ENCODE measurements at places on chromosomes 7 and 10. TPM values are rescaled to one million over a fixed set of nuclear protein-coding genes. Genes with fewer than 3 reads are reported as not detected.

DNA sequence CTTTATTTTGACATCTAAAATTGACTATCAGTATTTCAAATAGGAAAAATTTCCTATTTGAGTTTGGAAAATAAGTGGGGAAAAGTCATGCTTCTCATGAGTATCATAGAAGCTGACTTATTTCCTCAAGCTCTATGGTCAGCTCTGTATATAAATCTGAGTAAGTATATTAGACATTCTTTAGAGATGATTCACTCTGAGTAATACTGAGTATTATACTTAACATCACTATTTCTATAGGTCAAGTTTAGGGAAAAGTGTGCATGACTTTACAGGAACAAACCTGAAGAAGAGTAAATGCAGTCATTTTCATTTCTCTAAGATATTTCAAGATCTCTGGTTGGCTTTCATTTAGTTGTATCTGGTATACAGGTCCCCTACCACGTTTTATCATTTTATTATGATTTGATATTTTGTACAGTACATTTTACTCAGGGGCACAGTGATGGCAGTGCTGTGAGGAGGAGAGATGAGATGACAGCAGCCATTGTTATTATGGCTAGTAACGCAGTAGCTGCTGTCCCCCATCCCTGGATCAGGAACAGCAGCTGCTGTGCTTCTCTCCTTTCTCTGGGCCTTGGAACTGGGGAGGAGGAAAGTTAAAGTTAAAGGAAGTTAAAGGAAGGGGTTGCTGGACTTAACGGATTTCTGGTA is 15.2 kb downstream of the SND1 start:
- DNase-seq = no peak

DNA sequence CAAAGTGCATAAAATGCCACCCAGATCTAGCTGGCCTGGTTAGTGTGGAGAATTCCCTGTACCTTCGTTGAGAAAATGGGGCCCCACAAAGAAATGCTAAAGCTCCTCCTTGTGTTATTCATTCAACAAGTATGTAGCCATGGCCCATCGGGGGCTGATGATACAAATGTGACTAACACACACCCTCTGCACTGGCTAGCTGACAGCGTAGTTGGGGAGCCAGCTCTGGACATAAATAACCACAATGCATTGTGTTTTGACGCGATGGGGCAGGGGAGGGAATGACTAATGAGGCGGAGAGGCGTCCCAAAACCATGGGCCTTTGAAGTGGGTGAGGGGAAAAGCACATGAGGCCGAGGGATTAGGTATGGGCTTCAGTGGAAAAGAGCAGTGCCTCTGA is 28.2 kb upstream of the ASL start:
- DNase-seq = no peak

- no peak for DNase-seq
Observed at GRCh38 chr10:113104047-113104446, 154.0 kb downstream of the TCF7L2 start.

The WIPF3 gene
- total RNA-seq = 4.1 TPM

The GARIN1A gene
- total RNA-seq = 3.5 TPM

DNA sequence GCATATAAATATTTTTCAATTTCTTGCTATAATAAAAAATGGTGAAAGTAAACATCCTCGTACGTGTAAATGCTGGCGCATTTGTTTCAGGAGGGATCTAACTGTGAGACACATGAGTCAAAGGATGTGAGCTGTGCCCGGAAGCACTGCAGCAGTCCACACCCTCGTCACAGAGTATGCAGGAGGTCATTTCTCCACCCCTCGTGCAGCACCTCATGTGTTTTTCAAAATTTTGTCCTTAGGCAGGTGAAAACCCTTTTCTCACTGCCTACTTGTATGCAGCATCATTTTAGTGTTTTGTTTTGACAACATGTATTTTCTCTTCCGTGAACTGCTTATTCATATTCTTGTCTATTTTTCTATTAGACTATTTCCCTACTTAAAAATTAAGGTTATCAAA is 162.7 kb downstream of the AVL9 start:
- DNase-seq = no peak

The CCDC7 gene
- total RNA-seq = 20.7 TPM

- DNase-seq = no peak
Observed at GRCh38 chr10:3287572-3288445, 115.2 kb upstream of the PITRM1 start.

DNA sequence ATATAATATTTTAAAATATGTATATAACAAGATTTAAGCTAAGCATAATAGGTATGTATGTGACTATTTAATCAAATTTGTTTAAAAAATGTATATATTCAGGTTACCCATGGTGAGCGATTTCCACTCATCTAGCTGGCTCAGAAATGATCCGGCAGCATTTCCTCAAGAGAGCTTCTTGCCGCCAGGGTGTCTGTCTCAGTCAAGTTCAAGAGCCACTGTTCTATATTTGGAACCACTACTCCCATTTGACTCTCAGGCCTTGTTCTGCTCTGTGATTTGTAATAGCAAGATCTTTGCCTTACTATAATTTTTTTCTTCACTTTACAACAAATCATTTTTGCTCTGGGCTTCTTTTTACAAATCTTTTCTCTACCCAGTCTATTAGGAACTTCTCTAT is 48.7 kb upstream of the CNTNAP2 start:
- DNase-seq = no peak

- DNase-seq = no peak
Observed at GRCh38 chr7:29588212-29588611, 24.6 kb downstream of the PRR15 start.

The PON1 gene
- total RNA-seq = not detected
